Fibroblast of skin of scalp (primary cell): ENCODE measurements at places on chromosomes 2 and 18.

- peak; percentile 16 for DNase-seq
Measured at GRCh38 chr2:180730976-180731375, 249.4 kb upstream of the UBE2E3 start.

DNA sequence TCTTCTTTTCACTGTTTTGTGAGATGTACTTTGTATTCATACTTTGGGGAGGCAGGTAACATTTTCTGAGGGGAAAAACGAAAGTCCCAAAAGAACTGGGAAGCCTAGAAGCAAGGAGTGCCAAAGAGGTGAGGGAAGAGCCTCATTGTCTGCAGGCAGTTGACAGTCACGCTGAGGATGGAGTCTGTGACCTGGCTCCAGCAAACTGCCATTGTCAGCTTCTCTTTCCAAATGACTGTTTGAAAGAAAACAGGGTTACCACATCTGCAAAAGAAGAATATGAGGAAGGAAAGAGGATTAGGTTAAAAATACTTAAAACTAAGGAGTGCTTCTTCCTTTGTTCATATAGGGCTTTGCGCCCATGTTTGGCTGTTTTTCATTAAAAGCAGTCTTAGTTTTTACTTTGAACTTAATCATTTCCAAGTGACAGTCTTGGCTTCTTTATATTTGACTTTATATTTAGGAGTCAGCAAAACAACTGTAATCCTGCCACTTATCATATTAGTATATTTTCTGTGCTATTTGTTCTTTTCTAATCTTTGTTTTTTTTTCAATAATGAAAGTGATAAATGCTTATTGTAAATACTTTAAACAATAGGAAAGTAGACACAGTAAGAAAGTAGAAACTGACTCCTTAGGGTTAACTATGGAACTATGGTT, 35.0 kb downstream of the CERS6 start:
- peak; percentile 5 for DNase-seq

- DNase-seq, result peak; percentile 95
Measured at GRCh38 chr2:62596061-62596921, 90.3 kb upstream of the TMEM17 start.

DNA sequence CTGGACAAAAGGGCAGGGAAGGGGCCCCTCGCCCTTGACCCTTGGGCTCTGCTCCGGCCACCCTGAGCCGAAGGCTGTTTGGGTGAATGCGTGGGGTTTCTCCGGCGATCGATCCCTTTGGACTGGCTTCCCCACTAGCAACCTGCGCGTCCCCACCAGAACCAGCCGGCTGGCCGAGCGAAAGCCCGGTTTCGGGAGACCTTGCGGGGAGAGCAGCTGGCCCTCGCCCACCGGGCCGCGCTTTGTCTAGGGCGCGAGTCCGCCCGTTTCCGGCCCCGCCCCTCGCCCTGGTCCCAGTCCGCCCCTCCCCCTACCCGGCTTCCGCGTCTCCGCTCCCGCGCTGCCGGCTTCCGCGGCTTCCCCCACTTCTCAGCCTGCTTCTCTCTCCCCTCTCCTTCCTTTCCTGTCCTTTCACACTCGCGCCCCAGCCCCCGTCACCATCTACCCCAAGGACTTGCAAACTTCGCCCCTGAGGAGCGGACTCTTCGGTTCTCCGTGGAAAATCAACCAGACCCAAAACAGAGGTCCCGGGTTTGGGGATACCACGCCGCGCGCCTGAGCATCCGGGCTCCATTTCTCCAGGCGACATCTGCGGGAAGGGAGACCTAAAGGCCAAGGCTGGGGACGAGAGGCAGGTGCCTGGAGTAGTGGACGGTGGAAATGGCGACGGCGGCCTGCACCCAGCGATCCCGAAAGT, 48.0 kb upstream of the ATP6V1B1 start:
- DNase-seq, result no peak

DNA sequence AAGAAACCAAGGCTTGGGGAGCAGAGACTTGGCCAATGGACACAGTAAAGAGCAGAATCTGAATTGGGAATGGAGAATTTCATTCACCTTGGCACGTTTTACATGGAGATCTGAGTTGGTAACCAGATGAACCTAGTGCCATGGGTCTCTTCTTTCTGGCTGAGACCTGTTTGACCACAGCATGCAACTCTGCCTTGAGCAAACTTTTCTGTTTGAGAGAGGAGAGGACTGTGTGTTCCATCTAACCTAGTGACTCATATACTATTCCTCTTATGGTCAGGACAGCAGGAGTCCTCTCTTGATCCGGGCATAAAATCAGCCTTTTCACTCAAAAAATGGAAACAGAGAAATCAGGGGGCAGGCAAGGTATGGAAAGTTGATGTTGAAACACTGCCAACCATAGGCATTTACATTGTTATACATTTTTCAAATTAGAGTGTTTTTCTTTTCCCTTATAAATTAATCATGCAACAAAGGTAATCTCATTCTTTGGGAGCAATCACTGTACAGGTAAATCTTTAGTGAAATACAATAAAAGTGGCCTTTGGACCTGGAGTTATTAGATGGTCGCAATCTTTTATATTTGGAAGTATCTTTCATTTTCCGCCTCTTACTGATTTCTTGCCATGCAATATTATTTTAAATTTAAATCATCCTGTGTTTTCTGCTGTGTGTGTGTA, 86.7 kb downstream of the NRP2 start:
- peak; percentile 50 for DNase-seq

GRCh38 chr2:179264368-179265081, at the start of gene SESTD1:
Gene SESTD1, minus strand, starts transcription at chr2:179264832. Its CDS starts 72,991 bp downstream, at chr2:179191841.
- DNase-seq, result peak; percentile 54

DNA sequence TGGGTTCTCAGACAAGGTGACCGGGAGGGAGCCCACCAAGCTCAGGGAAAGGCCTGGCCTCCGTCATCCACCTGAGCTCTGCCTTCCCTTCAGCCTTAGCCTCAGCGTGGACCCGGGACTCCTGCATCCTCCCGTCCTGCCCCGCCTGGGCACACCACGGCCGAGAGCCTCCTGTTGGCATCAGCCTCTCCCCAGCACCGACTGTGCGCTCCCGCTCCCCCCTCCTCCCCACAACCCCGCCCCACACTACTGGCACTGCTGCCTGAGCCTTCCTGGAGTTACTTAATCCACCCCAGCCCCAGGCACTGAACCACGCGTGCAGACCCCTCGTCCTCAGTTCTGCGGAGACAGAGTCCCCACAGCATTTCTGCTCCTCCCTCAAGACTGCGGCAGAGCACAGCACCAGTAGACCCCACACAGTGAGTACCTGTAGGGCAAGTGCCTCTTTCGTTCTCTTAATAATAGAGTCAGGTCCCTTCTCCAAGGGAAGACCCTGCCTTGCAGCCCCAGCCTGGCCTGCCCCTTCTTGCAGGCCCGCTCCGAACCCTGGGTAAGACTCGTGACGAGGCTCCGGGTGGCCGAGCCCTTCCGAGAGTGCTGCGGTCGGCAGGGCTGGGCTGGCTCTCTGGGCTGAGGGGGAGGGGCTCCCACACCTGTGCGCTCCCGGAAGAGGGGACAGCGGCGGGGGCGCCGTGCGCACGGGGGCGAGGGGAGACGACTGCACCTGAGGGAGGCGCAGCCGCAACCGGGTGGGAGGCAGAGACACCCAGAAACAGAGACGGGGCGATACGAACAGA, at the start of gene AMER3:
Gene AMER3 (plus strand): TSS at position 285 of the 797 bp plus-strand sequence. CDS start 6,533 bp downstream, outside the sequence.
- DNase-seq, result no peak

- DNase-seq, result peak; percentile 18
Measured at GRCh38 chr2:152555048-152555447, 162.2 kb downstream of the PRPF40A start.

- peak; percentile 23 for DNase-seq
Measured at GRCh38 chr18:43596105-43596712, 318.9 kb upstream of the SYT4 start.

- DNase-seq, result no peak
Measured at GRCh38 chr18:79609841-79610281, 69.7 kb upstream of the CTDP1 start.

DNA sequence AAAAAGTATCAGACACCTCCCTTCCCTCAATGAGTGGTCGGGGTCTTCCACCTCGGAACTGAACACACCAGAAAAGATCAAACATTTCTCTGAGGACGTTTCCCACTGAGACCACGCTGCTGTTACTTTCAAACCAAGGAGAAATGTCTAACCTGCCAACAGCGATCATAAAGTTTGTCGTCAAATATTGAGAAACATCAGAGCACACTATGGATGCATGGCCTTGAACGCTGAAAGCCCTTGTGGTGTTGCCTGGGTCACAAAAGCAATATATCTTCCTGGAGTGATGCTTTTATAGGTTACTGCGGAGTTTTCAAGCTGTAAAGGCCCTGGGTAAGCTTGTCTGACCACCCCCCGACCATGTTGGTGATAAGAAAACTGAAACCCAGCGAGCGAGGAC, 70.2 kb upstream of the ID2 start:
- DNase-seq, result no peak

DNA sequence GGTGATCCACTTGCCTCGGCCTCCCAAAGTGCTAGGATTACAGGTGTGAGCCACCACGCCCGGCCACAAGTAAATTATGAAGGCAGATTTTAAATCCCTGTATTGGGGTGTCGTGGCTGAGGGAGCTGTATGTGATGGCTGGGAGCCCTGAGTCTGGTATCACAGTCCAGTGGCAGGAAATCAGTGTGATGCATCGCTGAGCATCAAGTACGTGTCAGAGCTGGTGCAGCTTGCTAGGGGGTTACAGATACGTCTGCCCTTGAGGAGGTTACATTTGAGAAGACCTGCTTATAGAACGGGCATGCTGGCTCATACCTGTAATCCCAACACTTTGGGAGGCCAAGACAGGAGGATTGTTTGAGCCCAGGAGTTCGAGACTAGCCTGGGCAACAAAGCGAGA, 4.3 kb downstream of the ENOSF1 start:
- no peak for DNase-seq

DNA sequence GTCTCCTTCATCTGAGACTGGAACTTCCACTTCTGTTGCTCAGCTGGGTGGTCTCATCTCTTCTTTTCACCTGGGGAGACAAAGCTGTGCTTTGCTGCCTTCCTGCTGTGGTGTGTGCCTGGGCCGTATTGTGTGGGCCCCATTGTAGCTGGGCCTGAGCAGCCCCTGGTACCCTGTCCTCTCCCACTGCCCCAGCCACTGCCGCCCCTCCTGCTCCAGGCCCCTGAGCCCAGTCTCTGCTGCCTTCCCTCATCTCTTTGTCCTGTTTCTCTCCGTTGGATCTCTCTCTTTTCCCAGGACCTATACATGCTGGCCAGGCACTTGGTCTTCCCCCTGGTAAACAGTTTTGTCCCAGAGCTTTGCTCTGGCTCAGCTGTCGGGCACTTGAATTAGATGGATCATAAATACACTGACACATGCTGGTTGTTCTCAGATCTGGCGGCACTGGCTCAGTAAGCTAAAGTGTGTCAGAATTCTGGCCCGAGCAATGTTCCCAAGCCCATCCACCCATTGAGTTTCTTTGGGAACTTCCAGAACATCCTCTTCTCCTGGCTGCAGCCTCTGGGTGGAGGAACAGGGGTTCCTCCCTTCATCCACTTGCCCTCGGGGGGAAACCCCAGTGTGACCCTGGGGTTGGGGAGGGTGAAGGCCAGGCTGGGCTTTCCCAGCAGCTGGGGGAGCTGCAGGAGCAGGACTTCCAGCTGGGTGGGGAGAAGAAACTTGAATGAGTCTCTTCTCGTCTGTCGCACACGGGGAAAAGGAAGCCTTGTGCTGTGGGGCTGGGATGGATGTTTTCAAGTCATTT, 99.0 kb downstream of the DGKD start:
- no peak for DNase-seq

DNA sequence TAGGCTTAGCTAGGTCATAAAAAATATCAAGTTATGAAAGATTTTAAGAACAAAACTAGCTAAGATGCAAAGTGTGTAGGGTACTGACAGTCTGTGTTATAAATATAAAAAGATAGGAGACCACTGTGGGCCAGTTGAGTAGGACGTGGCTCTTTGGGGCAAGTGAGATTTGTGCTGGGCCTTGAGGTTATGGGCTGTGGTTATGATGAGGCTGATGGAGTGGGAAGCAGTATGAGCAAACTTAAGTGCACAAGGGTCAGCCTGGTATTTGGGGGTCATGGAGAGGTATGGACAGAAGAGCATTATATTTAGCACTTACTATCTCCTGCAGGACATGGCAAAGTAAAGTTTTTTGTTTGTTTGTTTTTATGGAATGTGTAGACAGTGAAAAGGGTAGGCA, 70.1 kb downstream of the SETBP1 start:
- DNase-seq, result no peak

GRCh38 chr2:95346231-95346737, 49.1 kb downstream of the KCNIP3 start:
- peak; percentile 73 for DNase-seq

GRCh38 chr2:68837164-68837860, 33.9 kb downstream of the BMP10 start:
- peak; percentile 38 for DNase-seq

DNA sequence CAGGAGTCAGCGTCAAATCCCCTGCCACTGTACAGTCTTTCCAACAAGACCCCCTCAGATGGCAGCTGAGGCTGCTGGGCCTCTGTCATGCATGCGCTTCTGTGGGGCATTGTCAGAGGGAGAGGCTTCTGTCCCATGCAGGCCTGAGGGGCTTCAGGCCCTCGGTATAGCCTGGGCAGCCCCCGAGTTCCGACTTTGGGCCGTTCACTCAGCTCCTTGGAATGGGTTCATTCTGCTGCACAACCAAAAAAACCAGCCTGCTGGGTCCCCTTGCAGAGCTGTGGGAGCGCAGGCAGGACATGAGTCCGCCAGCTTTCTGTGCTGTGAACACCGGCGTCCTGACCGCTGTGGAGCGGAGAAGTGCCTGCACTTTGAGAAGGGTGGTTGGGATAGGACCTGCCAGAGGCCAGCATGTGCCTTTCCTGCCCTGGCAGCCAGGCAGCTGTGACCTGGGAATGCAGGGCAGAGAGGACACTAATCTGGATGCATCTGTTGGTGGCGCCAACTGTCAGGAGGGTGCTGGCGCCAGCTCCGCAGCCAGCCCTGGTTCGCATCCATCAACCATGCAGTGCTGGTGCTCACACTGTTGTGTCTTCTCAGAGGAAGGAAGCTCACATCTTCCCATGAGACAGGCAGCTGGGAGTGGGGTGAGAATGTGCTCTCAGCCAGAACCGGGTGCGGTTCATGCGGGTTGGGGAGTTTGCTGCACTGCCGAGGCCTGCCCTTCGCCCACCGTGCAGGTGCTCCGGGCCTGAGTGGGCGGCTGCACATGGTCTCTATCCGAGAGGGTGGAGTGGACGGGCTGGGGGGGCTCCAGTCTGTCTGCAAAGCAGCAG, 14.3 kb downstream of the ARHGEF4 start:
- DNase-seq, result no peak

DNA sequence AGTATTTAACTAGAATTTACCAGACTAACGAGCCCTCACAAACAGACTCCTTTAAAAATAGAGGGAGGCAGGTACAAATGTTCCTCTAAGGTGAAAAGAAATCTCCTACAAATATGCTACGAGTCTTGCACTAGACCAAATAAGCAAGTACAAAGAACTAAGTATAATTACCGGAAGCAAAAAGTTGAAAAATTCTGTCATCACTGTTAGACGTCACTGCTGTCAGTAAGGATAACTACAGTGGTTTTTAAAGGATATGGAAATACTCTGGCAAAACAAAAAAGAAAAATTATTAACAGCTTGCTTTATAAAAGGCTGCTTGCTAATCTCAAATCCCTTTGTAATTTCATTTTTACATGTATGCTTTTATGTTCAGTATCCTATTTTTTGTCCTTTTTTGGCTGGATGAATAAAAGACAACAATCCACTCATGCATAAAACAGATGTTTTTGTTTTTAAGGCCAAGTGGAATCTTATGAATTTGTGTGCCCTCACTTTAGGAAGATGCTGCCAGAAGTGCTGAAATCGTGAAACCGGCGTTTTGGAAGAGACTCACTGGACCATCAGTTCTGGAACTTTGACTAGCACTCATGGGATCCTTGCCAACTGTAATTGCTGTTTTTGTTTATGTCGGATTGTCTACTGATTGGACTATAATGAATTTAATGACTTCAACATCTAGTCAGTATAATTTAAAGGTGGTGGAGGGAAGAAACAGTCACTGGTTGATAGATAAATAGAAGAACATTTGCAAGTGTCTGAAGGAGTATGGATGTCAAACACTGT, 6.7 kb downstream of the ZNF521 start:
- peak; percentile 41 for DNase-seq
